ENCODE measurements at places on chromosomes 3 and 15.
A peak's percentile ranks its signal among the peaks of the same experiment; 100 is the strongest.

GRCh38 chr15:95940431-95940985, 390.0 kb upstream of the NR2F2 start:
- DNase-seq: no peak

DNA sequence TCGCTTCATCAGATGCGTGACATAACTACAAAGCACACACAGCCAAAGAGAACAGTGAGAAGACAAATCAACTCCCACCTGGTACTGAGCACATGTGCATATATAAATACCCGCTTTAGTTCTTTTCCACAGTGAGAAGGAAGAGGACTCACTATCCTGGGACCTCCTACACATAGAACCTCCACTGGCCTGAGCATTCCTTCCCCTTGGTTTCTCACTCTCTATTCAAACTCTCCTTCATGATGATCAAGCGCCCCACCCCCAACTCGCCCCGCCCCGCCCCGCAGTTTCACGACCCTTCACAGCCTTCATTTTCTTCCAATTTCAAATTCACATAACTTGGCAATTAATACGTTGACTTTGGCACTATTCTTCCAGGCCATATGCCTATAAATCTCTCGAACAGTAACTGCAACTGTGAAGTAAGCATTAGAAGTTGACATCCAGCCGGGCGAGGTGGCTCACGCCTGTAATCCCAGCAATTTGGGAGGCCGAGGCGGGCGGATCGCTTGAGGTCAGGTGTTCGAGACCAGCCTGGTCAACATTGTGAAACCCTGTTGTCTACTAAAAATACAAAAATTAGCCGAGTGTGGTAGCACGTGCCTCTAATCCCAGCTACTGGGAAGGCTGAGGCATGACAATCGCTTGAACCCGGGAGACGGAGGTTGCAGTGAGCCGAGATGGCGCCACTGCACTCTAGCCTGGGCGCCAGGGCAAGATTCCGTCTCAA, 1.1 kb downstream of the RPS17 start:
- DNase-seq: no peak

GRCh38 chr3:168828536-168828935, 732.8 kb upstream of the GOLIM4 start:
- DNase-seq: no peak

GRCh38 chr3:66803206-66803605, 194.9 kb upstream of the KBTBD8 start:
- DNase-seq: no peak

DNA sequence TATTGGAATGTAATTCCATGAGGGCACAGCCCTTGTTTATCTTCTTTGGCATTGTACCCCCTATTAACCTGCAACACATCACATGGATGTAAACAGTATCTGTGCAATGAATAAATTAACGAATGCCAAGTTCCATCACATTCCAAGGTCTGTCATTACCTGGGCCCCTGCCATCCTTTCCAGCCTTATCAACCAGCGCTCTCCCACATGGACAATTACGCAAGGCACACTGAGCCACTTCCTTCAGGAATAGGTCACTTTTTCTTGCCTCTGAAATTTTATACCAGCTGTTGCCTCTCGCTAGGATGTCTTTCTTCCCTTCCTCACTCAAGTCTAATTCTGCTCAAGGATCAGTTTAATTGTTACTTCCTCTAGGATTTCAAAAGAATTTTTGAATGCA, 1051.8 kb upstream of the CFAP20DC start:
- DNase-seq: no peak

DNA sequence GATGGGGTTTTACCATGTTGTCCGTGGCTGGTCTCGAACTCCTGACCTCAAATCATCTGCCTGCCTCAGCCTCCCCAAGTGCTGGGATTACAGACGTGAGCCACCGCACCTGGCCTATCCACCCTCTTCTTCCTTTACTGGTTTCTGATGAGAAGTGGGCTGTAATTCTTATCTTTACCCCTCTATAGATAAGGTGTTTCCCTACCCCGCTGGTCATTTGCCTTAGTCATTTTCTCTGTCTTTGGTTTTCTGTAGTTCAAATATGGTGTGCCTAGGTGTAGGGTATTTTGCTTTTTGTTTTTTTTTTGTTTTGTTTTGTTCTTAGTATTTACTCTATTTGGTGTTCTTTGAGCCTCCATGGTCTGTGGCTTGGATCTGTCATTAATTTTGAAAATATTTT, 41.3 kb downstream of the APBA2 start:
- no peak for DNase-seq

GRCh38 chr15:72491768-72492167, 17.6 kb downstream of the ARIH1 start:
- no peak for DNase-seq

DNA sequence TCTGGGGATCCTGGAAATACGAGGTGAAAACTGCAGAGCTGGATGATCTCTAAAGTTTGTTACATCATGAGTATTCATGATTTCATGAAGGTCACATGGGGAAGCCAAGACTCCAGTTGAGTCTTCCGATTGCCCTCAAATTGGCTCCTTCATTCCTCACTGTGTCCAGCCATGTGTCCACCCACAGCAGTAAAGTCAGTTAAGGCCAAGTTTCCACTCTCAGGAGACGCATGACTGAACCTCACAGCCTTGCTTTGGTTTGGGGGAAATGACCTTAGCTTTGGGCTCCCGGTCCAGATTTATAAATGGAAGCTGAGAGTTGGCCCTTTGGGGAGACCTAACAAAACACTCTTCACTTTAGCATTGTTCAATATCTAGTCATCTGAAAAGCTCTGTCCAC, 289.7 kb upstream of the MCTP2 start:
- DNase-seq: no peak

- DNase-seq: no peak
These were observed 281.9 kb upstream of the DPH6 start for GRCh38 chr15:35827911-35828310.

DNA sequence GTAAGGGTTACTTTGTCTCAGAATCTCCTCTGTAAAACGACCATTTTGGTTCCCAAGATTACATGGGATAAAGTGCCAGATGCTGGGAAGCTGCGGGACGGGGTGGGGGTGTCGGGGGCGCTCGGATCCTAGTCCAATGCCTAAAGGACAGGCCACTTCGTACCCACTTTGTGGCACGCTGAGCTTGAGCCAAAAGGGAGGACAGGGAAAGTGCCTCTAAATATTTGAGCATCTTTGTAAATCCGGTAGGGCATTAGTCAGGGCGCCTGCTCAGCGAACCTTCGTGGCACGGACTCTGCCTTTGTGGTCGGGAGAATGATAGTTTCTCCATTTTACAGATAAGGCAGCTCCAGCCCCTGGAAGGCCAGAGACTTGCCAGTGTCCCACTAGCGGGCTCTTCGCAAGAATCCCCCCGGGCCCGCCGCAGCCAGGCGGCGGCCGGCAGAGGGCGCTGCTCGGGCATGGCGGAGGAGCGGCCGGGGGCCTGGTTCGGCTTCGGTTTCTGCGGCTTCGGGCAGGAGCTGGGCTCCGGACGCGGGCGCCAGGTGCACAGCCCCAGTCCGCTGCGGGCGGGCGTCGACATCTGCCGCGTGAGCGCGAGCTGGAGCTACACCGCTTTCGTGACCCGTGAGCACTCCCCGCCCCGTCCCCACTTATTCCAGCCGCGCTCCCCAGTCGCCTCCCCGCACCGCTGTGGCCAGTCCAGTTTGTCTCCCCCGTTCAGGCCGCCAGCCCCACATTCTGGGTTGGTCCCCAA, 1.8 kb downstream of the RCCD1 start:
- DNase-seq: peak; percentile 43

GRCh38 chr15:85404176-85404917, 23.9 kb downstream of the AKAP13 start:
- DNase-seq: no peak

GRCh38 chr3:42790714-42791229, 13.5 kb downstream of the HIGD1A start:
- no peak for DNase-seq

DNA sequence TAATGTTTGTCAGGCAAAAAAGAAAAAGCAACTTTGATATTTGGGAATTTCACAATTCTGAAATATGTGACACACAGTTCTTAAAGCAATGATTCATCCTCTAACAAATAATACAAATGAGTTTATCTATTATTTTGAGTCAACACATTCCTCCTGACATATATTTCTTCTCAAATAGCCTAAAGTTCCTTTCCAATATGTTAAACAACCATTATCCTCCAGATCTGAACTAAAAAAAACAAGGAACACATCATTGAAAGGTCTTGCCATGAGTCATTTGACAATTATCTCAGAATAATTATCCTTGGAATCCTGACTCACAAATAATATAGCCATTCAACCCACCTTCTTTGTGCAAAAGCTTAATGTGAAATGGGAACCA, 208.7 kb upstream of the CDIN1 start:
- no peak for DNase-seq

- no peak for DNase-seq
These were observed 3.7 kb downstream of the MELTF start for GRCh38 chr3:197025736-197026480.

GRCh38 chr3:22922317-22922716, 280.8 kb upstream of the UBE2E2 start:
- no peak for DNase-seq

GRCh38 chr3:81910244-81910852, 148.9 kb upstream of the GBE1 start:
- peak; percentile 14 for DNase-seq

- DNase-seq: no peak
These were observed 3.9 kb upstream of the C15orf40 start for GRCh38 chr15:83015361-83015760.

GRCh38 chr15:88656760-88657221, 18.0 kb downstream of the ISG20 start:
- DNase-seq: no peak

GRCh38 chr3:150770681-150771080, 7.7 kb upstream of the SIAH2 start:
- no peak for DNase-seq

DNA sequence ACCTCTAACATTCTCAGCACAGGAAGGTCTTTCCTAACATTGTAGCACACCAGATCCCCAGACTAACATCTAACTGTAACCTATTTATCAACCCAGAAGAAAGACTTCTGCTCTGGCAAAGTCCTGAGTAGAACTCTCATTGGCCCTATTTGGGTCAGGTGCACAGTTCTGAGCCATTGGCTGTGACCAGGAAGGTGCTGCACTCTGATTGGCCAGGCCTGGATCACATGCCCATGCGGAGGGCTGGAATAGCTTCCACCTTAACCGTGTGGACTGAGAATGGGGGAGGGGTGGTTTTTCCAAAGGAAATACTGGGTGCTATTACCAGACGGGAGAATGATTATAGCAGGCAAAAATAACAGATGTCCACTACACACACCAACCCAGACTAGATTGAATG, 11.5 kb downstream of the FEZF2 start:
- DNase-seq: no peak

DNA sequence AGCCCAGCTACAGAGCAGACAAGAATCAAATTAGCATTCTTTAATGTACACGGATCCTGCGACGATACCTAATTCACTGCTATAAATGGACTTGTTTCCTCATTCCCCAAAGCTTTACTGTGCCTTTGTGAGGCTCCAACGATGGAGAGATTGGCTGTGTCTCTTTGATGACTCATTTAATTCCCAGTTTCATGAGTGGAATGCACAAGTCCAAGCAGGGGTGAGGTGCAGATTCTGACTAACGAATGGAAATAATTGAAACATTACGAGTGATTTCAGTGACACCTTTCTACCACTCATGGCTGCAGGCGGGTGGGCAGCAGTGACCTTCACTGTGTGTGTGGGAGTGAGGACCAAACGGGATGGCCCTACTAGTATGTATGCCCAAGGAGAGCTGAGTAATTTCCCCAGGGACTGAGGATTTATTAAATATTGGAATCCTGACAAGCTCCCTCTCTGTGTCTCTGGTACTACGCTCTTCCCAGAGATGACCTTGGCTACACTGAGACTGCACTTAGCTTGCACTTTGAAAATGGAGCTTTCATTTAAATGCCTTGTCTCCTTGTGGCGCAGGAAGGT, 156.7 kb downstream of the CACNA2D3 start:
- no peak for DNase-seq

GRCh38 chr3:167084545-167084944, 295.6 kb downstream of the ZBBX start:
- DNase-seq: no peak

DNA sequence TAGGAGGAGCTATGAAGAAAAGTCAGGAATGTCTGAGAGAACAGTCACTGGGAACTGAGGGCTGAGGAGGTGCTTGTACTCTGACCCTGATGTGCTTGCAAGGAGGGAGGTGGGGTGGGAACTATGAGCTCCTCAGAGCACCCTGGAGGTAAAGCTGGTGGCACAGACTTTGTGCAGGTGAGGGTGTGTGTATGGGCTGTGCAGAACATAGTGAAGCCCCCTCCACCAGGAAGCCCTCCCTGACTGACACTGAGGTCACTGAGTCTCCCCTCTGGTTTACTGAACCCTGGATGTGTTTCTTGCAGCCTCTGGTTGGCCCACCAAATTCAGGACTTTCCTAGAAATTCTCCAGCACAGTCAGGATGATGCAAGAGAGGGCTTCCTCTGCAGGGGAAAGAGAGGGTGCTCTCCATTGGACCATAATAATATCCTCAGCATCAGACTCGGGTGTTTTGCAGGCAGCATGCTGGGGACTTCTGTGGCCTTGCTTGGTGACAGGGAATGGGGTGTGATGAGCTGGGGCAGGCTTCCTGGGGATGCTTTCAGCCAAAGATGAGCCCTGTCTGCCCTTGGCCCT, 1.5 kb upstream of the ISLR start:
- DNase-seq: no peak

DNA sequence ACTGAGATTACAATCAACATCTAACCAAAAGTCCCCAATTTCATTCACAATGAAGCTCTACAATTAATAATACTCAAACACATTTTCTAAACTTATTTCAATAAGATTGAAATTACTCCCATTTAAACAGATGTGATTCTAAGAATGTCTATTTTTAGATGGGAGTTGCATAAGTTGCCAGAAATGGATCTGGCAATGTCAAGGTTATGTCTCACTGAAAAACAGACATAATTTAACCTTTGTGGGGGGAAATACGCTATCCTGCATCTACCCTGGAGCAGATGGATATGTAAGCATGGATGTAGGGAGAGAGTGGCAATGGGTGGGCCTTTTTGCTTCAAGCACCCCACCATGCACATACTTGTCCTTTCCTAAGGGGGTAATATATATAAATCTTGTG, 6.7 kb upstream of the EIF1B start:
- DNase-seq: no peak

DNA sequence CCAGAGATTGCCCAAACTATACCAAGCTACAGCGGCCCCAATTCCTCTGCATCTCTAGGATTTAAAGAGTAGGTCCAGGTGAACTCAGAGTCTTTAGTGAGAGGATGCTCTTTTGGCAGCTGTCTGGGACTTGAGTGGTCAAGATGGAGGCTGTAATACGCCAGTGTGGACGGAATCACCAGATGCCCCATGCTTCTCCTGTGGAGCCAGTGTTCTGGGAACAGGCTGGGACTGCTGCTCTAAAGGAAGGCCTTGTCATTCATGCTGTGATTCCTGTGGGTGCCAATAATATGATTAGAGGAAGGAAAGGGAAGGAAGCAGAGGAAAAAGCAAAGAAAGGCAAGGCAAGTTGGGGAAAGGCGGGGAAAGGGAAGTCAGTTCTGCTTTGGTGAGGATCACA, 17.4 kb upstream of the NOX5 start:
- DNase-seq: no peak

Data from NCI-H1105 (cell line).